ENCODE measurements at places on chromosomes 4 and X. TPM values are rescaled to one million over a fixed set of nuclear protein-coding genes. Genes with fewer than 3 reads are reported as not detected.
A peak's percentile ranks its signal among the peaks of the same experiment; 100 is the strongest.

Gene CAMK2D
- polyA plus RNA-seq: 15.5 TPM

Gene G3BP2
- polyA plus RNA-seq: 118 TPM

Gene TRMT2B
- 38.5 TPM for polyA plus RNA-seq

Gene RGN
- not detected for polyA plus RNA-seq

Gene SPANXN2
- not detected for polyA plus RNA-seq

Gene ESX1
- not detected for polyA plus RNA-seq

- H3K4me1 ChIP-seq: no peaks in the 10 kb centered on the region
- no peak overlapping the region for H3K27ac ChIP-seq
- H3K4me3 ChIP-seq: no peak overlapping the region
- no peak for DNase-seq
These were observed 66.9 kb downstream of the MFAP3L start for GRCh38 chr4:169959254-169959653.

GRCh38 chrX:31747411-31747810 is 675.6 kb upstream of the FTHL17 start:
- H3K4me1 ChIP-seq: no peaks in the 10 kb centered on the region
- no peaks in the 10 kb centered on the region for H3K36me3 ChIP-seq

GRCh38 chr4:180391613-180392012 is 1851.6 kb upstream of the TENM3 start:
- no peak for DNase-seq
- no peak overlapping the region for H3K27ac ChIP-seq
- H3K4me1 ChIP-seq: no peaks in the 10 kb centered on the region
- H3K27me3 ChIP-seq: no peaks in the 10 kb centered on the region

DNA sequence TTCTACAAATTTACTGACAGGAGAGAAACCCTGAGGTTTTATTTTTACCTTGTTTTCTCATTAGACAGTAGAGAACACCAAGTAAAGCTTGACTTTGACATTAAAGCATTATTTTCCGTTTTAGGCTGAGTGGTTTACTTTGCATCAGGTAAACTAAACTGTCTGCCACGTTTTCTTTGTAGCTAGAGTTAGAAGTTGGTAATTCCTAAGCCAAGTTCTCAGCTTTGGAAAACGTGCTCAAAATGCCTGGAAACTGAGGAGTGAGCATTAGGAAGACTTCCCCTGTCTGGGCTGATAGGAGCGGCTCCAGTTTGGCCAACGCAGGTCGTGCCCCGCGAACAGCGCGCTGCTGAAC is 819 bp downstream of the PDLIM3 start:
- H3K27ac ChIP-seq: no peak overlapping the region
- no peak overlapping the region for H3K4me3 ChIP-seq
- peaks cover 21% of the 10 kb centered on the region for H3K27me3 ChIP-seq
- no peak for DNase-seq

GRCh38 chr4:127781300-127782024 is 660 bp upstream of the HSPA4L start:
- DNase-seq: peak; percentile 6
- H3K36me3 ChIP-seq: no peaks in the 10 kb centered on the region
- H3K4me3 ChIP-seq: no peak overlapping the region
- H3K27me3 ChIP-seq: peaks cover 16% of the 10 kb centered on the region
- no peak overlapping the region for H3K27ac ChIP-seq

DNA sequence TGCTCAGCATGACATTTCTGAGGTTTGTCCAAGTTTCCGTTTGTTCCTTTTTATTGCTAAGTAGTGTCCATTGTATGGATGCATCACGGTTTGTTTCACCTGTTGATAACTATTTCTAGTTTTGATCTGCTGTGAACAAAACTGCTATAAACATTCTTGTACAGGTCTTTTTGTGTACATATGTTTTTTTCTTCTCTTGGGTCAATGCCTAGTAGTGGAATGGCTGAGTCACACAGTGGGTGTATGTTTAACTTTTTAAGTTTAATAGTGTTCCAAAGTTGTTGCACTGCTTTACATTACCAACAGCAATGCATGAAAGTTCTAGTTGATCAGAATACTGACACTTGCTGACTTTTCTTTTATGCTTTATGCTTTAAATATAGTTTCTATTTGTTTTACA is 76.7 kb downstream of the MAOB start:
- H3K36me3 ChIP-seq: no peaks in the 10 kb centered on the region
- no peak overlapping the region for H3K4me3 ChIP-seq
- H3K4me1 ChIP-seq: no peaks in the 10 kb centered on the region
- H3K27ac ChIP-seq: no peak overlapping the region

- no peak overlapping the region for H3K4me3 ChIP-seq
- no peak for DNase-seq
- H3K27ac ChIP-seq: no peak overlapping the region
- no peaks in the 10 kb centered on the region for H3K36me3 ChIP-seq
- no peaks in the 10 kb centered on the region for H3K27me3 ChIP-seq
These were observed 159.9 kb downstream of the SCFD2 start for GRCh38 chr4:53205970-53206369.

DNA sequence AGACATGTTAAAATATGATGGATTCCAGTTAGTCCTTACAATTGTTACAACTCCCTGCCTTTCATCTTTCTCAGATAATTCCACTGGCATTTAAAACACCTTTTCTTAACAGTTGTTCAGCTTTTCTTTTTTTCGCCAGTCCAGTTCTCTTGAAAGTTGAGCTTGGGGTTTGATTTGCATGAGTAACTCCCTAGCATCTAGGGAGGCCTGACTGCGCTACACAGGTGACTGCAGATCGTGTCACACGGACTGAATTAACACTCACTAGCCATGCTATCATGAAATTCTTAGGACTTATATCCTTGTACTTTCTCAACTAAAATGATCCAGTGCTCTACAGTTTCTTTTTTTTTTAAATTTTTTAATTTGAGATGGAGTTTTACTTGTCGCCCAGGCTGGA is 69.8 kb downstream of the ARHGAP24 start:
- H3K4me1 ChIP-seq: no peaks in the 10 kb centered on the region
- no peak for DNase-seq
- H3K4me3 ChIP-seq: no peak overlapping the region
- H3K27ac ChIP-seq: no peak overlapping the region
- no peaks in the 10 kb centered on the region for H3K36me3 ChIP-seq

DNA sequence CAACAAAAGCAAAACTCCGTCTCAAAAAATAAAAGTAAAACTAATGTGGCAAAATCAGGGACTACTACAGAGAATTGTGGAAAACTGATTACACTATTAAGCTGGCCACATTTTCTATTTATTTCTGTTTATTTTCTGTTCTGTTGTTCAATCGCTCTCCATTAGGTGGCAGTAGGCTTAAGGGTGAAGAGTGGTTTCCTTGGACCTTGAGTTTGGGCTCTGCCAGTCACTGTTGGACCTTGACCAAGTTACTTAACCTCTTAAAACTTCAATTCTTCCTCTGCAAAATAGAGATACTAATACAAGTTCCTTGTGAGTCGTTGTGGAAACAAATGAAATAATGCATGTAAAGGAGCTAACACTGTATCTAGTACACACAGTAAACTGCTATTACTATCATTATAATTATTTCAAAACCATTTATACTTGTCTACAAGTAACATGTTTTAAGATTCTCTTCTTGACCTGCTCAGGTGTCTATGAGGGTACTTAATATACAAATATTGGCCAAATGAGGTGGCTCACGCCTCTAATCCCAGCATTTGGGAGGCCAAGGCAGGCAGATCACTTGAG is 15.2 kb downstream of the HSD17B11 start:
- H3K4me3 ChIP-seq: no peak overlapping the region
- no peaks in the 10 kb centered on the region for H3K27me3 ChIP-seq
- H3K36me3 ChIP-seq: peaks cover 21% of the 10 kb centered on the region
- H3K27ac ChIP-seq: no peak overlapping the region
- no peaks in the 10 kb centered on the region for H3K4me1 ChIP-seq

- H3K36me3 ChIP-seq: peaks cover 89% of the 10 kb centered on the region
- H3K4me1 ChIP-seq: no peaks in the 10 kb centered on the region
- no peak overlapping the region for H3K4me3 ChIP-seq
- H3K27me3 ChIP-seq: no peaks in the 10 kb centered on the region
These were observed 113.5 kb upstream of the HSD17B10 start for GRCh38 chrX:53547668-53548067.

DNA sequence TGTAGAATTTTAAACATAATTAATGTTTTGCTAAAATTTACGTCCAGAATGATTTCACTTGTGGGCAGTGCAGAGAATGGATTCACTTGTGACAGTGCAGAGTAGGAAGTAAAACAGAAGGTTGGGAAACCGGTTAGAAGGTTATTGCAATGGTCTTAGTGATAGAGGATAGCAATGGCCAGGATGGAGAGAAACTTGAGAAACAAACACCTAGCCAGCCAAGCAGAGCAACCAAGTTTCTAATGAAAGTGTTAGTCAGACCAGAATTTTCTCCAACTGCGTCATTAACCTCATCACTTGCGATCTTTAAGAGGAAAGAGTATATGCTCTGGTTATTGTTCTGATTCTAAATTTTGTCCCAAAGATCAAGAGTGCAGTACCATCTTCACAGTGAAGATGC is 50.0 kb upstream of the TBC1D9 start:
- H3K4me1 ChIP-seq: no peaks in the 10 kb centered on the region
- no peak overlapping the region for H3K27ac ChIP-seq
- no peak overlapping the region for H3K4me3 ChIP-seq
- no peaks in the 10 kb centered on the region for H3K36me3 ChIP-seq
- DNase-seq: no peak

DNA sequence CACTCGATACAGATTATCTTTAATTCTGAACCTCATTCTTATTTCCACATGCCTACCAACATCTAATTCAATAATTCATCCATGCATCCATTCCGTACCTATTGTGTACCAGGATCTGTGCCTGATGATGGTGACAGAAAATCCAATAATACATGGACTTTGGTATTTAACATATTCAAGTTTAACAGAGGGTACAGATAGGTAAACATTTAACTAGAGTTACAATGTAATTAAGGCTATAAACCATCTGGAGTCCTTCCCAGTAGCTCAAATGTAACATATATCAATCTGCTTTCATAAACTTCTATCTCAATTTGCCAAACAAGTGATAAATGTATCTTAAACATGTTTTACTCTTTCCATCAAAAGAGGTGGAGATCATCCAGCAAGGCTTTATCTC is 561.5 kb upstream of the FTHL17 start:
- no peak overlapping the region for H3K27ac ChIP-seq
- H3K4me3 ChIP-seq: no peak overlapping the region
- DNase-seq: no peak
- H3K36me3 ChIP-seq: no peaks in the 10 kb centered on the region
- H3K4me1 ChIP-seq: no peaks in the 10 kb centered on the region

- DNase-seq: no peak
- H3K36me3 ChIP-seq: no peaks in the 10 kb centered on the region
- no peak overlapping the region for H3K27ac ChIP-seq
- no peaks in the 10 kb centered on the region for H3K27me3 ChIP-seq
- peaks cover 66% of the 10 kb centered on the region for H3K4me1 ChIP-seq
These were observed 36.5 kb downstream of the USP9X start for GRCh38 chrX:41121766-41122165.

- no peak for DNase-seq
- no peaks in the 10 kb centered on the region for H3K36me3 ChIP-seq
- H3K4me1 ChIP-seq: no peaks in the 10 kb centered on the region
- no peak overlapping the region for H3K27ac ChIP-seq
- no peaks in the 10 kb centered on the region for H3K27me3 ChIP-seq
- H3K4me3 ChIP-seq: no peak overlapping the region
These were observed 36.9 kb downstream of the RP2 start for GRCh38 chrX:46873746-46874145.

DNA sequence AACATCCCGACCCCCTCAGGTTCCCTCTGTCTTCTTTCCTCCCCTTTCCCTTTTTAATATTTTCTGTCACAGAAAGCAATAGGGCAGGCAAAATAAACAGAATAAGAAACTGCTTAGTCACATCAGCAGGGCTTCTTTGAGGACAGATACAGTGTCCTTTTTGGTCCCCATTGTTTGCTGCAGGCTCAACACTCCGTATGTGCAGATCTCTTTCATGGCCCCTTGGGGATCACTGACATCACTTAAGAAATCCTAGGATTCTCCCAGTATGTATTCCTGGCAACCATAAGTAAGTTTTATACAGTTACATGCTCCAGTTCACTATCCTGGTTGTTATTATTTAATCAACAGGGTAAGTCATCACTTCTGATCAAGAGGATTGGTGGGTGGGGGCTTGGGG is 448.0 kb downstream of the NKX6-1 start:
- H3K27me3 ChIP-seq: no peaks in the 10 kb centered on the region
- H3K36me3 ChIP-seq: no peaks in the 10 kb centered on the region
- H3K4me3 ChIP-seq: no peak overlapping the region
- H3K4me1 ChIP-seq: no peaks in the 10 kb centered on the region
- no peak for DNase-seq
- H3K27ac ChIP-seq: no peak overlapping the region

DNA sequence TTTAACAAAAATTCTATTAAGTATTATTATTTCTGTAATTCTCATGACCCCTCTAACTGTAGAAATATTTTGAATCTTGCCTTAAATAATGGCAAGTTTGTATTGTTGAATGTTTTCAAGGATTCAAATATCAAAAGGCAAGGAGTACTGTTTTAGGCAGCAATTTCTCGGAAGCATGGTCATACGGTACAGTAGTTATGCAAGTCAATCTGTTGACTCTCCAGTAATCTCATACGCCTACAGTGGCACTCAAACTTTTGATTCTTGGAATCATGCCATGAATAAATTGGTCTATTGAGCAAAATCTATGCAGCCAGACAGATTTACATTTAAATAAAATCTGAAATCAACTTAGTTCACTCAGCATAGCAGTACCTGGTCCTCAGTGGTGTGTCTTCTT is 139.6 kb upstream of the FAM47C start:
- H3K27ac ChIP-seq: no peak overlapping the region
- H3K4me1 ChIP-seq: no peaks in the 10 kb centered on the region
- H3K27me3 ChIP-seq: no peaks in the 10 kb centered on the region
- H3K36me3 ChIP-seq: no peaks in the 10 kb centered on the region

Measured in CD4-positive, alpha-beta memory T cell (primary cell).